ENCODE measurements at places on chromosomes 11 and 22. TPM values are rescaled to one million over a fixed set of nuclear protein-coding genes. Genes with fewer than 3 reads are reported as not detected.

The PIWIL4 gene
- 0.28 TPM for polyA plus RNA-seq

The RPS6KA4 gene
- polyA plus RNA-seq = 12.2 TPM

The CDHR5 gene
- polyA plus RNA-seq = not detected

The HTATIP2 gene
- 57.7 TPM for polyA plus RNA-seq

The C11orf21 gene
- polyA plus RNA-seq = 6.2 TPM

The KCNE3 gene
- not detected for polyA plus RNA-seq
